Dermis microvascular lymphatic vessel endothelial cell (primary cell): ENCODE measurements at places on chromosomes 5 and 9. TPM values are rescaled to one million over a fixed set of nuclear protein-coding genes. Genes with fewer than 3 reads are reported as not detected.

The CCL27 gene
- total RNA-seq = not detected in 2 replicates

The OLFM1 gene
- 16.2 and 30.0 TPM in 2 replicates for total RNA-seq

The SAXO1 gene
- not detected in 2 replicates for total RNA-seq

The TRIM36 gene
- total RNA-seq = 0.25 and 0.26 TPM in 2 replicates

The C9 gene
- total RNA-seq = under 0.01 and 0.25 TPM in 2 replicates
